ENCODE measurements at places on chromosomes 6 and 20.

- DNase-seq = no peak
Measured at GRCh38 chr6:31004794-31005193, 5.5 kb upstream of the MUC22 start.

DNA sequence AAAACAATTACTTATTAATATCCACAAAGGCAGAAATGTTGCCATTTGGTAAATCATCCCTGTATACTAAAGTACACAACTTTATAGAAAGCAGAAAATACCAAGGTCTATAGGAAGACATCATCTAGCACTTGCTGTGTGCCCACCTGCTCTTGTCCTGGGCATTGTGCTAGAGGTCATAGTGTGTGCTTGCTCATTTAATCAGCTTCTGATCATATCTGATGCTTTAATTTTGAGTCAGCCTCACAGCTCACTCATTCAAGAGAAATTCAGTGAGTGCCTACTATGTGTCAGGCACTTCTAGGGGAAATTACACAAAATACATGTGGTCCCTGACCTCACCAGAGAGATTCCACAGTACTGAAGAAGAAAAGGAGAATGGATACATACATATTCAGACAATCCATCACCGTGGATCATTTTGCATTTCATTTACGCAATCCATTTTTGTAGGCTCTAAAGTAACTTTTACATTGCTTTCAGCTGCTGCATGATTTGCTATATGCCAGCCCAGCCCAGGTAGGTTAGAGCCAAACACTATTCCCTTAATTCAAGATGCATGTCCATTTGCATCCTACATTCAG lies 167.9 kb upstream of the MCHR2 start:
- DNase-seq = no peak

DNA sequence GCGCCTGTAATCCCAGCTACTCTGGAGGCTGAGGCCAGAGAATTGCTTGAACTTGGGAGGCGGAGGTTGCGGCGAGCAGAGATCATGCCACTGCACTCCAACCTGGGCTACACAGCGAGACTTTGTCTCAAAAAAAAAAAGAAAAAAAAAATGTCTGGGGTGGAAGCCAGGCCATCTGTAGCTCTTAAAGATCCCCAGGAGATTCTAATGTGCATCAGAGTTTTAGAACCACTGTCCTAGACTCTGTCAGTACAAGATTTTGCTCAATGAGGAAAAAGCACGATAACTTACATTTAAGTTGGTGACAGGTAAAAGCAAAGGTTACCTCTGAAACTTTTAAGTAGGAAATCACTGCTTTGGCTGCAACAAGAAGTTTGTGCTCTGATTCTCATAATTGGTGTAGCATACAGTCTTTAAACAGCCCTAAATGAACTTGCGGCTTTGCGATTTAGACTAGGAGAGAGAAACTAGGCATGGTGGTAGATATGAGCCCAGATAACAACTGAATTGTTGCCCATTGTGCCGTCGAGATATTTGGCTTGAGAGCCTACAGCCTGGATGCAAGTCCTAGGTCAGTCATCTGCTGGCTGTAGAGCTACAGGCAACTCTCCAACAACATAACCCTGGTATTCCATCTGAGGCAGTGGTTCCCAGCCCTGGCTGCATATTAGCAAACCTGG lies 67.2 kb downstream of the BACH2 start:
- DNase-seq = no peak

DNA sequence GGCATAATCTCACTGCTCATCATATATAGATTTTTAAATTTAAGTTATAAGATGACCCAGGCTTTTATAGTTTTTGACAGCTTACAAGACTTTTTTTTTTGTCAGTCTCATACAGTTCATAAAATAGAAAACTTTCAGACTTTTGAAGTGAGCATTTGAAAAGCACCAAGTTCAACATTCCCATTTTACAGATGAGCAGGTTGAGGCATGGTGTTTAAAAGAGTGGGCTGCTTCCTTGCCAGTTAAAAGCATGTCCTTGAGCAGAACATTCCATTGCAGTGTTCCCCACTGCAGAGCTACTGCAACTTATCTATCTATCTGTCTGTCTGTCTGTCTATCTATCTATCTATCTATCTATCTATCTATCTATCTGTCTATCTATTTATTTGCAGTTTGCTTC lies 86.8 kb downstream of the GFRA4 start:
- DNase-seq = no peak

- DNase-seq = no peak
Measured at GRCh38 chr6:109768485-109768884, 77.4 kb downstream of the FIG4 start.

DNA sequence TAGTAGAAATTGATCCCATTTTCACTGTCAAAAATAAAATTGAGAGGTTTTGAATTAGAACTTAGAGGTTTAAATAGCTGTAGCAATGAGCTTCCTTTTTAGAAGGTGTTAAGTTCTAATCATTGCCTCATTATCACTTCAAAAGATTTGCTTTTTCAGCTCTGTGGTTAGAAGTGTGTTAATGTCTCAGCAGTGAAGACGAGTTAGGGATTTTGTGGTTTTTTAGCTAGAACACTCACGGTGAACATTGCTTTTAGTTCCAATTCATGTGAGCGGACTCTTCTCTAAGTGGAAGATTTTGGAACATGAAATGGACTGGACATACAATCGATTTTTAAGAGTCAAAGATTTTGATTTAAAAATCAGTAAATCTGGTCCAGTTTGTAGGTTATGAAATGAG lies 12.7 kb upstream of the IFNGR1 start:
- DNase-seq = no peak

- no peak for DNase-seq
Measured at GRCh38 chr6:21906826-21907225, 313.3 kb downstream of the SOX4 start.

DNA sequence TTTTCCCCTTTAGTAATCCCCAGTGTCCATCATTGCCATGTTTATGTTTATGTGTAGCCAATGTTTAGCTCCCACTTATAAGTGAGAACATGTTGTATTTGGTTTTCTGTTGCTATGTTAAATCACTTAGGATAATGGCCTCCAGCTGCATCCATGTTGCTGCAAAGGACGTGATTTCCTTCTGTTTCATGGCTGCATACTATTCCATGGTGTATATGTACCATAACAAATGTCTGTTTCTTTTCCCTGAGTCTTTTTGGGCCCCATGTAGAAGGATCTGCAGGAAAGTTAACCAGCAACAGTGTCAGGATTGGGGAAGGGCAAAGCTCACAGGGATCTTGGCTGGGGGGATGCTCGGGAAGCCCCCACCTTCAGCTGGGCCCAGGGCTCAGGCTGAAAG lies 64.3 kb upstream of the SULF2 start:
- DNase-seq = no peak

DNA sequence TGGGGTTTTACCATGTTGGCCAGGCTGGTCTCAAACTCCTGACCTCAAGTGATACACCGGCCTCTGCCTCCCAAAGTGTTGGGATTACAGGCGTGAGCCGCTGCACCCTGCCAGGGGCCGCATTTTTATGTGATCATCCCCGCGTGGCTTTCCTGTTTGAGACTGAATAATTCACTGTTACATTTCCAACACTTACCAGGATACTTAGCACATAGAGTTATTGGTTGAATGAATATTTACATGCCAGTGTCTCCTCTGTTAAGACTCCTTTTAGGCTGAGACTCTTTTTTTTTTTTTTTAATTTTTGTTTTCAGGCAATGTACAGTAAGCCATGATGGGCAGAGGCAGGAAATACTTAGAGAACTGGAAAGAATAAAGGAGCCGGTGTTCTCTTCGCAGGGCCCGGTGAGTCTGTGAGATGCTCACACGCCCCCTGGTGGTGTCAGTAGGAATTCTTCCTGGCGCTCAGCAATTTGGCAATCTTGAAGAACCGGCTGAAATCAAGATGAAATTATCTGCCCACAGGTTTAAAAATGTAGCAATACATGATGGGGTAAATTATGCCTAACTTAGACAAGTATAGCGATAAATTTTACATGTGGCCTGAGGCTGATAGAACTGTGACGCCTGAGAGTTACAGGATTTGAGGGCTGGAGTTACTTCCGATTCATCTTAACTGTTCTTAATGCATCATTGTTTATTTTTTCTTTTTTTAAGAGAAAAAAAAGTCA lies 7.6 kb upstream of the RNF114 start:
- peak; percentile 51 for DNase-seq

GRCh38 chr6:159966339-159966738 lies 2.5 kb upstream of the IGF2R start:
- DNase-seq = no peak

GRCh38 chr20:62827311-62828038 lies 10.6 kb downstream of the COL9A3 start:
- DNase-seq = no peak

DNA sequence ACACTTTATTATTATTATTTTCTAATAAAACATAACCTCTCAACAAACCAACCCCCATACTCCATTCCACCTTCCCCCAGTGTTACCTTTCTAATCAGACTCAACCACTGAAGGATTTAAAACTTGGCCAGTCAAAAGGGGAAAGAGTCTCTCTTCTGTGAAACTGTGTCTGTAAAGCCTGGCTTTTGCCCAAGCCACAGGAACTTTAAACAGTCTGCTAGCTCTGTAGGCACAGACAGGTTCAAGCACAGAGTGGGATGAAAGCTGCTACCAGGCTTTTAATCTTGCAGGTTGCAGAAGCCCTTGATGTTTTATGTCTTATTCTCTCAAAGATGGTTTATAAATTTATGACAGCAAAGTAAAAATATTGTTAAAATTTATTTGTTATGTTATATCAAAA lies 585.7 kb downstream of the TENT5A start:
- no peak for DNase-seq

- DNase-seq = no peak
Measured at GRCh38 chr6:16766043-16766536, 4.8 kb upstream of the ATXN1 start.

DNA sequence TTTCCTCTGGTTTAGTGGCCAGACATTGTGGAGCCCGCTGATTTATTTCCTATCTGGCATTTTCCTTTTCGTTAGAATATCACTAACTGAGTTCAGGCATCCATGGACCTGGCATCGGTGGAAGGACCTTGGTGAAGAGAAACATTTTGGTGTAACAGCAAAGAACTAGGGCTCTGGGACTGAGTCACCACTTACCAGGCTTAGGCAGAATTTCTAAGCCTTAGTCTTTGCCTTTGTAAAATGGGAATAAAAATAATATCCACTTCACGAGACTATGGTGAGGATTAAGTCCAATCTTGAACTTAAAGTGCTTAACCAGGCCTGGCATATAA lies 42.0 kb upstream of the ENPP1 start:
- no peak for DNase-seq

- DNase-seq = no peak
Measured at GRCh38 chr6:5104667-5105066, 19.5 kb downstream of the PPP1R3G start.

DNA sequence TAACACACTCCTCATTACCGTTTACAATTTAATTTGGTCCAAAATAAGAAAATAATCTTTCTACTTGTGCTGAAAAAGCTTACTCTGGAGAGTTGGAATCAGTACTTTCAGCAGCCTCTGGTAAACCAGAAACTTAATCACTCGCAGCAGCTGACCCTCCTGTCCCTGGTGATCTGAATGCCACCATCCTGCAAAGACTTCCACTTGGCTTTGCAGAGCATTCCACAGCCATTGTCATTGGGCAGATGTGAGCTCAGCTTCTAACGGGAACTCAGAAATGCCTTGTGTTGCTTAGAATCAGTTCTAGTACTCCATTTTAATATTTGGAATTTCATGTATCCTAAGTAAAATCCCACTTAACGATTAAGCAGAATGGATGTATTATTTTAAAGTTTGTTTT lies 59.7 kb downstream of the PHACTR1 start:
- no peak for DNase-seq

GRCh38 chr20:31674895-31675827 lies 37.4 kb downstream of the COX4I2 start:
- DNase-seq = no peak

DNA sequence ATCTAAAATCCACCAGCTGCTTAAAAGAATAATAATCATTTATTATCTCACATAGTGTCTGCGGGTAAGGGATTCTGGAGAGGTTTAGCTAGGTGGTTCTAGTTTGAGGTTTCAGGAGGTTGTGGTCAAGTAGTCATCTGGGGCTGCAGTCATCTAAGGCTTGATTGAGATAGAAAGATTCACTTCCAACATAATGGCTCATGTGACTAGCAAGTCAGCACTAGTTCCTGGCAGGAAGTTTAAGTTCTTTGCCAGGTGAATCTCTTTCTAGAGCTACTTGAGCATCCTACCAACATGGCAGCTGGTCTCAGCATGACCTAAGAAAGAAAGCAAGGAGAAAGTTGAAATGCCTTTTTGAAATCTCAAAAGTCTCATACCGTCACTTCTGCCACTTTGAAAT lies 128.8 kb downstream of the EDN1 start:
- DNase-seq = no peak

GRCh38 chr20:57001126-57001767 lies 265.2 kb downstream of the BMP7 start:
- no peak for DNase-seq

- DNase-seq = no peak
Measured at GRCh38 chr6:150765067-150765764, 100.3 kb upstream of the MTHFD1L start.

GRCh38 chr20:58231683-58232082 lies 3.2 kb upstream of the ANKRD60 start:
- no peak for DNase-seq

- no peak for DNase-seq
Measured at GRCh38 chr20:5183731-5184474, 57.1 kb downstream of the CDS2 start.

GRCh38 chr6:33633462-33634158 lies 12.5 kb downstream of the ITPR3 start:
- peak; percentile 48 for DNase-seq

DNA sequence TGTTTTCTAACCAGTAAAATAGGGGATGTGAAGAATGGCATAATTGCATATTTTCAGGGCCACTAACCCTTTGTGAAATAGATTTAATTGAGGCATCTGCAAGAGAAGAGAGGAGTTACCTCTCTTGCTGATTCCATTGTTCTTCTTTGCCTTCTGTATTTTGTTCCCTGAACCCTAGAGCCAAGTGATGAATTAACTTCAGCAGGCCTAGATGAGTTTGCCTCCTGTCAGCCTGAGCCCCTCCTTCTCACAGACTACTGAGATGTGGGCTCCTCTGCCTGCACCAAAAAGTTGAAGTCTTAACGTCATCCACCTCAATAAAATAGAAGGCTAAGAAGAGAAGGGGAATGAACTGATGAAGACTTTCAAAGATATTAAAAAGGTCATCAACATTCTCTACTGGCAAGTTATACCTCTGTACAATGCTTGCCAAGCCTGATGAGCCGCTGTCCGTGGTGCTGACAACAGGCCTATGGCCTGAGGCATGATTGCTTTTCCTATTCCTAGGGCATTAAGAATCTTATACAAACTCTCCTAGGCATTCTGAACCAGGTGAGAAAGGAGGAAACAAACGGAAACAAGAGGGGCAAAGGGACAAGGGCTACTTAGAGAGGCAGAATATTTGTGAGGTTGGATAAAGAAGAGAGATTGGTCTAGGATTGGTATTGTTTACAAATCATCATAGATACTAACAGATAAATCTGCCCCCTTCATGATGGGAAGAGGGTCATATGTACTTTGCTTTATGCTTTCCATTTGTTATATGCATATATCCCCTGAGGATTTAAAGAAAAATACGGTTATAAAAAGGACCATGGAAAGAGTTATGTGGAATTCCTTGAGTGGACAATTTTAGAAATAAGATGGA lies 46.8 kb downstream of the CD24 start:
- no peak for DNase-seq

GRCh38 chr6:74534465-74535211 lies 671.2 kb downstream of the COL12A1 start:
- DNase-seq = no peak

Measured in D721Med (cell line).